ENCODE measurements at places on chromosomes 5 and 9.

GRCh38 chr5:134148316-134148715, 28.4 kb downstream of the SKP1 start:
- no peak for DNase-seq

- DNase-seq, result no peak
These were observed 1011.5 kb upstream of the ACO1 start for GRCh38 chr9:31372799-31373587.

DNA sequence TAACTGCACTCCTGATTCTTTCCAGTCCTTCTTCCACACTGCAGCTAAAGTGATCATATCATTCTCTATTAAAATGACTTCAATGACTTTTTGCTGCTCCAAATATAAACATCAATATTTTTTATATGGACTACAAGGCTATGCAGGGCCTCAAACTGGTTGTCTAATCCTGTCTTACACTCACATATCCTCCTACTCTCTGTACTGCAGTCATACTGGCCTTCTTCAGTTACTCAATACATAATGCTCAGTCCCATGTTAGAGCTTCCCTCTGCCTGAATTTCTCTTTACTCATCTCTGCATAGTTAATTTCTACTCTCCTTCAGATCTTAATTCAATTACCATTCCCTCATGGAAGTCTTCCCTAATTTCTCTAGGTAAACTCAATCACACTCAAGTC, 3.4 kb downstream of the MEIKIN start:
- DNase-seq, result no peak

GRCh38 chr5:102306121-102306520, 10.0 kb upstream of the SLCO4C1 start:
- no peak for DNase-seq

DNA sequence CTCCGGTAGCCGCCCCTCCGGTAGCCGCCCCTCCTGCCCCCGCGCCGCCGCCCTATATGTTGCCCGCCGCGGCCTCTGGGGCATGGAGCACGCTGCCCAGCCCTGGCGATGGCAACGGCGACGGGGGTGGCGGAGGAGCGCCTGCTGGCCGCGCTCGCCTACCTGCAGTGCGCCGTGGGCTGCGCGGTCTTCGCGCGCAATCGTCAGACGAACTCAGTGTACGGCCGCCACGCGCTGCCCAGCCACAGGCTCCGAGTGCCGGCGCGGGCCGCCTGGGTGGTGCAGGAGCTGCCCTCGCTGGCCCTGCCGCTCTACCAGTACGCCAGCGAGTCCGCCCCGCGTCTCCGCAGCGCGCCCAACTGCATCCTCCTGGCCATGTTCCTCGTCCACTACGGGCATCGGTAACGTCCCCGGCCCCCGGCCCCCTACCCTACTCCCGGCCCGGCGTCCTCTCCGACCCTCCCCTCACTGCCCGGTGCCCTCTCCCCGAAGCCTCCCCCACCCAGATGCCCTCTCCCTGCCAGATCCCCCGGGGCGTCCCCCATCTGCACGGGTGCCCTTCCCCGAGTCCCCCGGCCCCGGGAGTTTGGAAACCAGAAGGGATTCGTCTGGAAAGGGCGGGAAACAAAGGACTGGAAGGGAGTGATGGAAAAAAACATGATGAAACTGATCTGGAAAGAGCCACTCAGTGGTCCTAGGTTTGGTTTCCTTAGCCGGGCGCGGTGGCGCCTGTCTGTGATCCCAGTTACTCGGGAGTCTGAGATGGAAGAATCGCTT, 417 bp downstream of the SRD5A1 start:
- peak; percentile 21 for DNase-seq

- no peak for DNase-seq
These were observed 470.4 kb downstream of the ZSWIM6 start for GRCh38 chr5:61802456-61802855.

GRCh38 chr5:157772127-157772526, 28.6 kb downstream of the LSM11 start:
- DNase-seq, result no peak

GRCh38 chr9:131748411-131748955, 8.6 kb upstream of the RAPGEF1 start:
- no peak for DNase-seq

GRCh38 chr5:171975877-171976667, 30.4 kb downstream of the FBXW11 start:
- no peak for DNase-seq

DNA sequence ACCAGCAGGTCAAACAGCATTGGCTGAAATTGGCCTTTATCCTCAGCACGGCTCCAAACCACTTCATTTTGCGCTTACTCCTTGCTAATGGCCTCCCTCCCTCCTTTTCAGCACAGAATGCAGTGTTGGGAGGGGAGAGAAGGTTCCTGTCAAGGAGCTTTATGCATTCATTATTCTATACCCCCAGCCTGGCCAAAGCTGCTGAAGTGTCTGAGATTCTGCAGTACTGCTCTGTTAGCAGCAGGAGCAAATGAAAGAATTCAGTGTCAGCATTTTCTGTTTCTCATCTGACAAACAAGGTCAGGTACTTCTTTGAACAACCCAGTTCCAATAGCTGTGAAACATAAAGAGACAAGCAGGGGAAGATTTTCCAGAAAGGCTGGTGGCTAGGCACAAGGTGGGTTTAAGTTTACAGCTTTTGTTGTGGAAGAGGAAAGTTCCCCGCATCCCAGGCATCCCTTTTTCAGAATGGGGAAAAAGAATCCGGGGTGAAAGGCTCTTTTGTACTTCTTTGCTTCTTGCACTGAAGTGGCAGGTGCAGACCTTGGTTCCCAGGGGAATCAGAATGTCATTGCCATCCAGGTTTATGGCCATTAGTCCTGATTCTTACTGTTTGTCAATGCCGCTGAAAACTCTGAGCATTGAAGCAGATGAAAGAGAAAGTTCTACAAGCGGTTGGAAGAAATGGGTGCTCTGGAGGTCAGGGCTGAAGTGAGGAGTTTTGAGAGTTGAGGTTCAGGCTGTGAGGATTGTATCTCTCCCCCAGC, 109.3 kb upstream of the APC start:
- DNase-seq, result no peak

GRCh38 chr5:150036513-150036912, 36.0 kb downstream of the HMGXB3 start:
- peak; percentile 99 for DNase-seq

GRCh38 chr5:124102486-124102885, 590.5 kb downstream of the CSNK1G3 start:
- DNase-seq, result no peak

DNA sequence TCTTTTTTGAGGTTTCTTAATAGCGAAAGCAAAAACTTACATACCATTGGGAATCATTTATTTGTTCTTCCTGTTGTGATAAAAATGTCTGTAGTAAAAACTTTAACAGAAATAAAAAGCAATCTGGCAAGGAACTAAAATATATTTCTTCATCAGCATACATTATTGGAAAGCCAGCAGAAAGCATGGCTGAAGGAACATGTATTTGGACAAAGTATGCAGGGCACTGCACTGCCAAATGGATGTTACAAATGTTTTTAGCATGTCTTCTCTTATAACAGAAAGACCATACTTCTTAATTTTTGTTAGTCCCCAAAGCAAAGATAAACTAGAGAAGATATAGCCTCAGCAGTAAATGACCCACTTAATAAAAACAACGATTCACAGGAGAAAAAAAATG, 80.5 kb downstream of the SMIM15 start:
- no peak for DNase-seq

GRCh38 chr5:34043099-34043876, at the start of gene C1QTNF3:
Gene C1QTNF3, minus strand, starts transcription at chr5:34043213. Its CDS starts 88 bp downstream, at chr5:34043125.
- no peak for DNase-seq

DNA sequence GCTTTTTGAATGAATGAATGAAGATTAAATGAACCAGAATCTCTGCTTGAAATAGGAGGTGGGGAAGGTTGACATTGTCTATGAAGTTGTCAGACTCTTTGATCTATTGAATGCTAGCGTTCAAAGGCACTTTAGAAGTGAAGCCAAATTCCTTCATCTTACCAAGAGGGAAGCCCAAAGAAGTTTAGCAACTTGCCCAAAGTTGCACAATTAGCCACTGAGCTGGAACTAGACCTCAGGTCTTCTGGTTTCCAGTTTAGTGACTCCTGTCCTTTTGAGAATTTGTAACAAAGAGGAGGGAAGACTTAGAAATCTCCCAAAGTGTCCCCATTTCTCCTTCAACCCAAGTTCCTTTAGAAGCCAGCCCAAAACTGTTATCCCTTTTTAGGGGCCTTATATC, 20.7 kb upstream of the SLC1A3 start:
- no peak for DNase-seq

- DNase-seq, result no peak
These were observed 100.1 kb upstream of the DHFR start for GRCh38 chr5:80754900-80755299.

DNA sequence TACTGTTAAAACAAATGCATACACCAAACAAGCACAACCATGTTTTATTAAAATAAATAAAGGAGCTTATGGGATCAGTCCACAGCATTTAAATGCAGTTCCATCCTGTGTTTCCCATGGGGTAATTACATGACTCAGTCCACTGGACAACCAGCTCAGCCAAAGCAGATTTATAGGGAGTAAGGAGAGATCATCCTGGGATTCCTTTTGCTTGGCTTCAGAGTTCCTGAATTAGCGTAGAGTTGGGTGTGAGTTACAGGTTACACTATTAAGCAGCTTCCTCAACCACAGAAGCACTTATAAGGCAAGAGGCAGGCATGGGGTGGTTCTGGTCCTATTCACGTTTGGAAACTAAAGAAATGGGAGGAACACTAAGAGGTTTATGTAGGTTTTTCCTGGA, 381.1 kb upstream of the ACTBL2 start:
- DNase-seq, result peak; percentile 86

DNA sequence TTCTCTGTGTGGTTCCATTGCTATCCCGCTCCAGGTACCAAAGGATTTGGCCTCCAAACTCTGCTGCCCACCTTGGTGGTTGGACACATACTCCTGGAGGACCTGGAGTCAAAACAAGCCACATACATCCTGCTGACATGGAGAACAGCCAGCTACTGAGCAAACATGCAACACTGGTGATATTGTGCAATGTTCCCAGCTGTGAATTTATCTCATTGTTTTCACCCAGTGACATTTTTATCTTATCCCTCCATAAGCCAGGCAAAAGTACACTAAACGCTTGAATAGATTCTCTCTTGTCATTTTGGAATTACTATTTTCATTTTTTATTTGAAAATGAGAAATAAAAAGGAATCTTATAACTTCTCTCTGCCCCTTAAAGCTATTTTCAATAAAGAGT, 11.1 kb upstream of the CTSL start:
- peak; percentile 57 for DNase-seq

DNA sequence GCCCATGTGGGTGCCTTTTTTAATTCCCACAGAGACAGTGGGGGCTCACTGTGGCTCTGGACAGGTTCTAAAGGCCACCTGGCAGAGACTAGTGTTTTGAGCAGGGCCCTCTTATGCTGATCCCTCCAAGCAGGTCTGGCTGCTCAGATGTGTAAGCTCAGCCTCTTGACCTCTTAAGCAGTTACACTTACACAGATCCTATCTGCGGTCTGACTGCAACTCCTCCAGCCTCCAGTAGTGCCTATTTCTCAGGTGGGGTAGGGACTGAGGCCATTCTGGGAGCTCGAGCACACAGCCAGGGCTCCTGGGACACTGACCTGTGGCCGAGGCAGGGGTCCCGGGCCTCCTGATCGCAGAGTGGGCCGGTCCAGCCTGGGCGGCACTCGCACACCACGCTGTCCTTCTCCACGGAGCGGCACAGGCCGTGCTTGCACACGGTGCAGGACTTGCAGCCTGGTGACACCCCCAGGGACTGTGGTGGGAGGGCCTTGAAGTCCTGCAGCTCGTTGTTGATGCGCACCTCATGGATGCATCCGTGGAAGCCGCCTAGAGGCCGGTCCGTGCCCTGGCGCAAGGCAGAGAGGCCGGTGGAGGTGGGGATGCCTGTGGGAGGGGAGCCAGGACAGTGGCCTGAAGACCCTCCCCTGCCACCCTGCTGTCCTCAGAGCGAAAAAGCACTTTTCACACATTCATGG, 91.9 kb upstream of the PANK3 start:
- DNase-seq, result no peak

DNA sequence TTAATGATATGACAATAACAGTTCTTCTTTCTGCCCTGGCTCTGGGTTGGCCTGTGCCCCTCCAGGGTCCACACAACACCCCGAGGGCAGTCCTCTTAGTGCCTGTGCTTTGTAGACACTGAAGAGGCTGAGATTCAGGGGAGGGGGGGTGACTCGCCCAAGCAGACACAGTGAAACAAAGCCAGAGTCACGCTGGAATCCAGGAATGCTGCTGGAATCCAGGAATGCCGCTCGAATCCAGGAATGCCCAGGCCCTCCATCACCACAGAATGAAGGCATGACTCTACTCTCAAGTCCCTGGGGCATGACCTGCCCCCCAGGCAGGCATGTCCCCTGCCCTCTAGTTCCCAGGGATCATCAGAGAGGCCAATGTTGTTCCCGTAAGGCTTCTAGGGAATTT, 73.1 kb downstream of the LRSAM1 start:
- DNase-seq, result no peak

All from HFFc6 (cell line).